Activated CD8-positive, alpha-beta T cell treated with anti-CD3 and anti-CD28 coated beads for 36 hours (primary cell): ENCODE measurements at places on chromosomes 4 and X.

DNA sequence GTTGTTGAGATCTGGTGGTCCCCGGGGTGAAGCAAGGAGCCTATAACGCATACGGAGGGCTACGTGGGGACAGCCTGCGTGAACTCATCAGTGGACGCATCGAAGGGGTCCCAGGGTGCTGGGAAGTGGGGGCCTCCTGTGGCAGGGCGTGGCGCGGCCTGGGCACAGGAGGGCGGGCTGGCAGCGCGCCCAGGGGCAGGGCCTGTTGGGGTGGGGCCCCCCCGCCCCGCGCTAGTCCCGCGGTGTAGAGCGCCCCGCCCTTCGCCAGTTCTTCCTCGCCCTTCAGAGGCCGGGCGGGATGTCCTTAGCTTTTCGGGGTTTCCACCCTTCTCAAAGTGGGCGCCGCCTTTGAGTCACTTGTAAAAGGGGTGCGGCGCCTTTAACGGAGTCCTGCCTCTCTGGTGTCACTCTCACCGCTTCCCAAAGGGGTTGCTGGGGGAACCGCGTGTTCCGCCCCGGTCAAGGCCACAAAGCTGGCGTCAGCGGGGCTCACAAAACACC, 632 bp downstream of the PLP2 start:
- DNase-seq: peak; percentile 89

DNA sequence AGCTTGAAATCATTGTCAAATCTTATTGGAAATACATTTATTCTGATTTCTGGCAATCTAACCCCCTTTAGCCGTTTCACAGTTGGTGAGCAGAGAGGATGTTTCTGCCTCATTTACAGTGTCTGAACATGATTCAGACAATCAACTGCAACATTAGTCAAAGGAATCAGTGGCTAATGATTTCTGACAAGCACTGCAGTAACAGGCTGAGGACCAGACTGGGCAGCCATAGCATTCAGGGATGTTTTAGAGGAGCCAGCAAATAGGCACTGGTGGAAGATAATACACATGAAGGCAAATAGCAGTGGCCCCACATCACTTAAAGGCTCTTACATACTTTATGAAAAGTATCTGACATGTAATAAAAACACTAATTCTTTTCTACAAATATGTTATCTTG, 102.8 kb downstream of the TTC29 start:
- DNase-seq: no peak

DNA sequence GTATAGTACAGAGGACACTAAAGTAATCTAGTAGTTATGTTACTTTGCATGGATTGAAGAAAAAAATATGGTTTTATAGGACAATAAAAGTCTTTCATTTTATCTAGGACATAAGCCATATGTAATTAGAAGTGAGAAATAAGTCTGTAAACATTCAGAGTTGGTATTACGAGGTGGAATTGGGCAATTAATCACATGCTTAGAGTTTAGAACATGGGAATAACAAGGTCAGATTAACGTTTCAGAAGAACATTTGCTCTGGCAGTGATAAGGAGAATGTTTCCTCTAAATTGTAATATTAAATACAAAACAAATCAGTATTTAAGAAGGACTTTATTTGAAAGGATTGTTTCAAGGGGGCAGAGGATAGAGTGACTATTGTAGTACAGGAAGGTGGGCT, 15.6 kb upstream of the SULT1E1 start:
- no peak for DNase-seq

DNA sequence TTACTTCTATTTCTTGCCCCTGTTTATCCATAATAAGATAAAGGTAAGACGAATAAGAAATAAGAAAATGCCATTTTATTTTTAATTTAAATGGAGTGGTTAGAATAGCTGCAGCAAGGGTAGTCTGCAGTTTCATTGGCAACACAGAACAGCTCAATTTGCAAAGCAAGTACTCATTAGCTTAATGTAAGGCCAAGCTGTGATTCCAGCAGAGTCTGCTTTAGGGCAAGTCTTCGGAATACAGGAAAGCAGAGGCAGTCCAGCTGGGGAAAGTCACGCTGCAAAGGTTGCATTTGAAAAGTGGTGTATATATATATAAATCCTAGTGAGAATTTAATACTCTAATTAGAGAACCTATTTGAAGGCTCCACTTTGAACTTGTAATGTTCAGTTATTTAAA, 59.0 kb downstream of the ANXA10 start:
- no peak for DNase-seq

DNA sequence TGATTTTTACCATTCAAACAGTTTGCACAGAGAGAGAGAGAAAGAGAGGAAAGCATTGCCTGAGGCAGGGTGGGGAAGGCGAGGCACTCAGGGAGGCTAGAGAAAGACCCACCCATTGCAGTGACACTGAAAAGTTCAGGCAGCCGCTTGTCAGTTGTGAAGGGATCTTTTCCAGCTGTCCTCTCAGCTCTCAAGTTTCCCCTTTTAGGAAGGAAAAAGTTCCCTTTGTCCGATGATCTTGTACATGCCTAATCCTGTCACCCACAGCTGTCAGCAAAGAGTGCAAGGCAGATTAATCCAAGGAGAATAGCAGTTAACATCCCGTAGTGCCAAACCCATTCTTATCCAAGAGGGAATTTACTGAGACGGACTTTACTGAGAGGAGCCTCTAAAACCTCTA, 255.0 kb downstream of the MAGEB5 start:
- no peak for DNase-seq

GRCh38 chr4:40055511-40055862, 1.2 kb upstream of the N4BP2 start:
- DNase-seq: peak; percentile 82

DNA sequence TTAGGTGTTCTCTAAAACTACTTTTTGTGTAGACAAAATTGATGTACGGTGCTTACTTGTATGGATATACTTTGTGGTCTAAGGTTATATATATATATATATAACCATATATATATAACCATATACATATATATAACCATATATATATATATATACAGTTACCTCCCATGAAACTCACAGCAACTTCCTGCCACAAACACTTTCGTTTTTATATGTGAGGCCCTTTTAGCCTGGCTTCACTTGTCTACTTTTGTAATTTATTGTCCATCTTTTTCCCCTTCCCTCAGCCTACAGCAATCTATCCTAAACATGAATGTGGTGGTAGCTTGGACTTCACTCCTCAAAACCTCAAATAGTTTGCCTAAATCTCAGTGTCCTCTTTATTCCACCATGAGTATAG, 72.8 kb upstream of the NPFFR2 start:
- DNase-seq: no peak

DNA sequence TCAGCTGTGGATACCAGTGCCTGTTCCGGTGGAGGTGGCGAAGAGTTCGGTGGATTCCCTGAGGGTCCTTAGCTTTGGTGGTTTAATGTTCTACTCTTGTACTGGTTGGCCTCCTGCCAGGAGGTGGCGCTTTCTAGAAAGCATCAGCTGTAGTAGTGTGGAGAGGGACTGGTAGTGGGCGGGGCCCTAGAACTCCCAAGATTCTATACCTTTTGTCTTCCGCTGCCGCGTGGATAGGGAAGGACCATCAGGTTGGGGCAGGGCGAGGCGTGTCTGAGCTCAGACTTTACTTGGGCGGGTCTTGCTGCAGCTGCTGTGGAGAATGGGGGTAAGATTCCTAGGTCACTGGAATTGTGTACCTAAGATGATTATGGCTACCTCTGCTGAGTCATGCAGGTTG, 390.3 kb downstream of the FAM47A start:
- DNase-seq: no peak

- DNase-seq: no peak
Measured at GRCh38 chr4:15402146-15402545, 25.7 kb upstream of the C1QTNF7 start.

DNA sequence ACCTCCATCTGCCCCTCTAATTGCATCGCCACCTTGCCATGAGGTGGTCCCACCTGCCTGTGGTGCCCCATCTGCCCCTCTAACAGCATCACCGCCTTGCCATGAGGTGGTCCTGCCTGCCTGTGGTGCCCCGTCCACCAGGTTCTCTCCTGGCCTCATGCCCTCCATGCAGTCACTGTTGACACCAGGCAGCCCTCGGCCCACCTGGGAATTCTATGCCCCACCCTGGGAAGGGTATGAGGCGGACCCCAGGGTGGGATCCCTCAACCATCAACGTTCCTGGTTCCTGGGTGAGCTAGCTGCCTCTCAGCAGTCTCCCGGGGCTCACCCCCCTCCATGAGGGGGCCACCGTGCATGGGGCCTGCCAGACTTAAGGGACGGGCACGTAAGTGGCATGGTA, 38.9 kb downstream of the ACOX3 start:
- DNase-seq: no peak

GRCh38 chr4:82744284-82744968, 54.2 kb downstream of the SCD5 start:
- DNase-seq: no peak

- DNase-seq: no peak
Measured at GRCh38 chr4:143234153-143234552, 49.4 kb downstream of the USP38 start.

DNA sequence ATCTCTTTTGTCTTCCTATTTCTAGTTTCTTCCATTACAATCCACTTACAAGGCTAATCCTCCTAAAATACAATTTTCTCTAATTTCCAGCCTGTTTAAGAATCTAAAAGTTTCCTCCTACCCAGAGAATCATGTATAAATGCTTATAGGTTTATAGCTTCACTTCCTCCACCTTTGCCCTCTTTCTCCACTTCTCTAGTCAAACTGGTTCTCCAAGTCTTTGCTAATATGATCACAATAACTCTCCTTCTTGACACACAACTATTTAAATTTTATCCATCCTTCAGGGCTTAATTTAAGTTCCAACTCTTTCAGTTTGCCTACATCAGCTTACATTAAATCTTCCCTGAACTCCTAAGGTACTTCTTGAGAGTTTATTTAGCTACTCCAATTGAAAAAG, 69.2 kb downstream of the RPS6KA6 start:
- no peak for DNase-seq

GRCh38 chrX:124026529-124026928, 65.0 kb downstream of the STAG2 start:
- DNase-seq: no peak

DNA sequence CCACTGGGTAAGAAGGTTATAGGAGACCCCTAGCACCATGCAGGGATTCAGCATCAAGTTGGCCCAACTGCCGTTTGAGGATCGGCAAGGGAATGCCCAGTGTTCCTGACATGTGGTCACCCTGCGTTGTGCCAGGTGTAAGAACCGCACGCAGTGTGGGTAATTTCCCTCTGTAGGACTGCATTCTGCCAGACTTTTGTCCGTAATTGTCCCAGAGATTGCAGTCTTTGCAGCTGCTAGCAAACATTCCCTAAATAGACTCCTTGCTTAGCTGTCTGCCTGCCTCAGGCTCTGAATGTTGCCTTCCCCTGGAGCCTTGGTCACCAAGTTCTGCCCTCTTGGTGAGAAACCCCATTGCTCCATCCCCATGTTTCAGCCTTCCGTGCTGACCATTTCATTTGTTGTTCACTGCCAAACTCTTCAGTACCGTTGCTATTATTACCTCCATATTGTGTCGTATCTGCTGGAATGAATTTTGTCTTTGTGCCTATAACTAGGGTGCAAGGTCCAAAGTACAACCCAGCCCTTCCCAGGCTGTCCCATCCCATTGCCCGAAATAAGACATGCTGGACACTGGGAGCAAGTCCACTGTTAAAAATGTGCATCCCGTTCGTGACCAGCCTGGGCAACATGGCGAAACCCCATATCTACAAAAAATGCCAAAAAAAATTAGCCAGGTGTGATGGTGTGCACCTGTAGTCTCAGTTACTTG, 53.8 kb upstream of the USP9X start:
- DNase-seq: no peak

DNA sequence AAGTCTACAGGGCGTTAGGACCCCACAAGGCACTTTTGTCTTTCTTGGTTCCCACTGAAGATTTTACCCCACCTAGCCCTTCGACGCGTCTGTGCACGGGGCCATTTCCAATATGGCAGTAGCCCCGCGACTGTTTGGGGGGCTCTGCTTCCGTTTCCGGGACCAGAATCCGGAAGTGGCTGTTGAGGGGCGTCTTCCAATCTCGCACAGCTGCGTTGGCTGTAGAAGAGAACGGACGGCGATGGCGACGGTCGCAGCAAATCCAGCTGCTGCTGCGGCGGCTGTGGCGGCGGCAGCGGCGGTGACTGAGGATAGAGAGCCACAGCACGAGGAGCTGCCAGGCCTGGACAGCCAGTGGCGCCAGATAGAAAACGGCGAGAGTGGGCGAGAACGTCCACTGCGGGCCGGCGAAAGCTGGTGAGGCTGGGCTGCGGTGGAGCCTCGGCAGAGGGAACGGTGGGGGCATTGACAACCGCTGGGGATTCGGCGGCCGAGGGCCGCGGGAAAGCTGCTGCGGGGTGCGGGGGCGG, at the start of gene USP11:
USP11 (plus strand) TSS at position 207 of the 530 bp plus-strand sequence; CDS start at position 242, 35 bp downstream.
- peak; percentile 74 for DNase-seq
